ENCODE measurements at places on chromosomes 2 and 18.

GRCh38 chr2:177044671-177045070, 167.9 kb upstream of the HNRNPA3 start:
- DNase-seq: no peak

DNA sequence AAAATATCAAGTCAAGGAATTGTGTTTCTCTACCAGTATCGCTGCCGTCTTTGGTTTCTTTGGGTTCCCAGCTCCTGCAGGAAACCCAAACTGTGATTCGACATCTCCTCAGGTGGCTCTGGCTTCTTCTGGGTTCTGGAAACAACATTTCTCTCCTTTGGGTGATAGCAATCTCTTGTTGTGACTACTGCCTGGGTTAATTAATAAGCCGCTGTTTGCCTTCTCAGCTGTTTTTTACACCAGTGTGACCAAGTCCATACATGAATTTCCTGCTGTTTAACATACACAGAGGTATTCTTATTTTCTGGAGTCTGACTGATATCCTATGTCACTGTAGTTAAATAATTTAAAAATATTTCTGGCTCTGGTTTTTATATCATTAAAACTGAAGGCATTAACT, 112.5 kb upstream of the DCC start:
- no peak for DNase-seq

DNA sequence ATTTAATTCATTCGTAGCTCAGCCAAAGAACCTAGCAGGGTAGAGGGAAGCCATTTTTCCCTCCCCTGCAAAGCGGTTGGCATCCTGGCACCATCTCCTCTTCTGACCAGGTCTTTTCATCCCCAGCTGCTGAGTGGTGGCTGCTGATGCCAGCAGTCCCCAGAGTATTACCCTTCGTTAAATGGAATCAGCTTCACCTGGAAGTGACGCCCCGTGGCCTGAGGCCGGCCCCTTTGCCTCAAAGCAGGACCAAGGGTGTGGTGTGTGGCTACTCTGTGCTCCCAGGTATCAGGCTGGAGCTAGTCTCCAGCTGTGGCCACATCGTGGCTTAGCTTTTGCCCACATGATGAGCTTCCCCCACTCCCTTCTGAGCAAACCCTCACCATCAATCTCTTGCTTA, 12.3 kb upstream of the SP100 start:
- no peak for DNase-seq

- DNase-seq: peak; percentile 8
Measured at GRCh38 chr2:118223992-118224894, 136.0 kb downstream of the INSIG2 start.

GRCh38 chr2:208320686-208321085, 54.6 kb downstream of the PIKFYVE start:
- no peak for DNase-seq

DNA sequence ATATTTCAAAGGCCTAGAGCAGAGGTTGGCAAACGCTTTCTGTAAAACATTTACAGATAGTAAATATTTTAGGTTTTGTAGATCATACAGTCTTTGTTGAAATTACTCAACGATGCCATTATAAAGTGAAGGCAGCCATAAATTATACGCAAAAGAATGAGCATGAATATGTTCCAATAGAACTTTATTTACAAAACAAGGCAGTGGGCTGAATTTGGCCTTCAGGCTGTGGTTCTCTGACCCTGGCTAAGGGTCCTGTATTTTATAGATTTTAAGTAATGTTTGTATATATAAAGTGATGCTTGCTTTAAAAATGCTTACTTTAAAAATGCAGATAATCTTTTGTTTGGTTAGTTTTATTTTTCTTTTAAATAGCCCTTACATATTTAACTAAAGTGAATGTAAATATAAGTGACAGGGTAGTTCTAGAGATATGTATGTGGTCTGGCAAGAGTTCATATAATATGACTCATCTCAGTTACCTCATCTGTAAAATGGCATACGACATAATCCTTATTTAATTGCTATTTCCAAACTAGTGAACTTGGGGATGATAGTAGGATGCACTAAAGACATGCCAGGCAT, 51.7 kb upstream of the ATP5MC3 start:
- no peak for DNase-seq

DNA sequence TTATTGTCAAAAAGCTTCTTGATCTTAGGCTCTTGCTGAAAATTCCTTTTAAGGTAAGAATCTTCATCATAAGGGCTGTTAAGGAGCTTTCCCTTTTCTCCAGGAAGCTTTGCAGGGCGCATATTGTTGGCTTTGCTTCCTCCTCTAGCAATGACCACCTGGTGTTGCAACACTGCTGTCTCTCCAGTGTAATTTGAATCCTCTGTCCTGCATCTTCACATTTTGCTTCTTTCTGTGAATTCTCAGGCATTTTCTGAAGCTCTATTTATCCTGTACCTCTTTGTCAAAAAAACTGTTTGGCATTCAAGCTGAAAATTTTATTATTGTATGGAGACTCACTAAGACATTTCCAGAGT, 533.1 kb upstream of the CHAC2 start:
- DNase-seq: no peak

- no peak for DNase-seq
Measured at GRCh38 chr2:224691563-224691962, 24.6 kb downstream of the CCDC195 start.

All from ACHN (cell line).